ENCODE measurements at places on chromosomes 2 and 18.

GRCh38 chr2:156305121-156305520 lies 27.4 kb downstream of the NR4A2 start:
- no peak for DNase-seq

GRCh38 chr2:46097714-46098480 lies 199.3 kb upstream of the EPAS1 start:
- peak; percentile 92 for DNase-seq

GRCh38 chr2:233380132-233380895 lies 26.0 kb downstream of the DGKD start:
- no peak for DNase-seq

- no peak for DNase-seq
Measured at GRCh38 chr2:220533485-220533884, 906.1 kb downstream of the SLC4A3 start.

GRCh38 chr2:88691339-88692183 lies at the start of gene RPIA:
RPIA (plus strand) TSS chr2:88691673; CDS start chr2:88691699, 26 bp downstream.
- peak; percentile 98 for DNase-seq

GRCh38 chr2:71254776-71255175 lies 27.9 kb upstream of the PAIP2B start:
- no peak for DNase-seq

- no peak for DNase-seq
Measured at GRCh38 chr2:1136067-1136466, 185.4 kb downstream of the SNTG2 start.

- DNase-seq, result no peak
Measured at GRCh38 chr18:48172226-48173006, 236.8 kb downstream of the ZBTB7C start.

GRCh38 chr18:8943900-8944870 lies 158.3 kb upstream of the NDUFV2 start:
- peak; percentile 38 for DNase-seq

GRCh38 chr2:240886023-240886565 lies 9.9 kb downstream of the MAB21L4 start:
- DNase-seq, result no peak

DNA sequence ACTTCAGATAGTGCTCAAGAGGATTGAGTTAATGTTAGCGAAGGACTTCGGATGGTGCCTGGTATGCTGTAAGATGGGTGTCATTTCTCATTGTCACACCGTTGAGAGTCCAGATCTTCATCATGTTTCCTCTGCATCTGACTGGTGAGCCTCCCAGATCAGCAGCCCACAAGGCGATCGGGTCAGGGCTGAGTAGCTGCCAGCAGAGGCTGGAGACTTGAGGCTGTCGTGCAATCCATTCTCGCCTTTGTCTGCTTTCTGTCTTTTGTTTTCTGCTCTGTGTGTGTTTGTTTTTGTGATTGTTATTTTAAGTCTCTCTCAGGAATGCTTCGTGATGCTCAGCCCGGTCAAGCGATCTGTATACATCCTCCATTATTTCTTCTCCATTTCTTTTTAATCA lies 95.8 kb downstream of the TGOLN2 start:
- no peak for DNase-seq

DNA sequence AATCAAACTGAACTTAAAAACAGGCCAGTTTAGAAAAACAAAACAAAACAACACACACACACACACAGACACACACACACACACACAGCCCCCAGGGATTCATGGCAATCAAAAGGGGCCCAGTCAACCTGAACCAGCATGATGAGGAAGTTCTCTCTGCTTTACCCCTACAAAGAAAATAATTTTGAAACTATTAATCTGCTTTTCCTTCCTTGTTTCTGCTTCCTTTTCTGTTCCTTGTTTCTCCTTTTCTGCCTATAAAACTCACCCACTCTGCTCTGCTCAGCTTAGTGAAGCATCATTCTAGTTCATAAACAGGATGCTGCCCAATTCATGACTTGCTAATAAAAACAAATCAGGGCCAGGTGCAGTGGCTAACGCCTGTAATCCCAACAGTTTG lies 203.1 kb downstream of the RAB3GAP1 start:
- no peak for DNase-seq

DNA sequence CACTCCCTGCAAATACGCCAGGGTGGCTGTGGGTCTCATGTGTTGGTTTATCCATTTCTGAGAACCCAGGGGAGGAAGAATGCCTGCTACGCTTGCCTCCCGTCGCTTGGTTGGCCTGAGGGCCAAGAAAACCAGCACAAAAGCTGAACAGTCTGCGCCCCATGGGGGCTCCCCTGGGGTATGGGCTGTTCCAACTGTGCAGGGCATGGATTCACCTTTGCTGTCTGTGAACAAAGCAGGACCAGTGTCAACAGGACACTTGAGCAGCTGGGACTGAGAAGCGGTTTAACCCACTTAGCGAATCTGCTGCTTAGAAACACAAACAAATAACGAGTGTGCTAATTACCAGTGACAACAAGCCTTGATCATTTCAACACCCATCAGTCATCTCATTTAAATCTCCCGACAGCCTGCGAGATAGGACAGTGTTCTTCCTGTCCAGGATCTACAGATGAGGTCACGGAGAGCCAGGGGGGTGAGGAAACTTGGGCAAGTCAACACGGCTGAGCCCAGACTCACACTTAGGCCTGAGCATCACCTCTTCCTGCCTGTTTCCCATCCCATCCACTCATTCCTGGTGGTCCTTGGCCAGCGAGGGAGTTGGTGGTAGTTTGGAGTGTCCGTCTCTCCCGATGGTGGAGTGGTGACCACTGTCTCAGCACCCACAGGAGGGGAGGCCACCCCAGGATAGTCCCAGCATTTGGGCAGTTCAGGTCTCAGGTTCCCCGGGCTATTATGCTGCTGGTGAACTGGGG lies 111.6 kb upstream of the HAAO start:
- no peak for DNase-seq

DNA sequence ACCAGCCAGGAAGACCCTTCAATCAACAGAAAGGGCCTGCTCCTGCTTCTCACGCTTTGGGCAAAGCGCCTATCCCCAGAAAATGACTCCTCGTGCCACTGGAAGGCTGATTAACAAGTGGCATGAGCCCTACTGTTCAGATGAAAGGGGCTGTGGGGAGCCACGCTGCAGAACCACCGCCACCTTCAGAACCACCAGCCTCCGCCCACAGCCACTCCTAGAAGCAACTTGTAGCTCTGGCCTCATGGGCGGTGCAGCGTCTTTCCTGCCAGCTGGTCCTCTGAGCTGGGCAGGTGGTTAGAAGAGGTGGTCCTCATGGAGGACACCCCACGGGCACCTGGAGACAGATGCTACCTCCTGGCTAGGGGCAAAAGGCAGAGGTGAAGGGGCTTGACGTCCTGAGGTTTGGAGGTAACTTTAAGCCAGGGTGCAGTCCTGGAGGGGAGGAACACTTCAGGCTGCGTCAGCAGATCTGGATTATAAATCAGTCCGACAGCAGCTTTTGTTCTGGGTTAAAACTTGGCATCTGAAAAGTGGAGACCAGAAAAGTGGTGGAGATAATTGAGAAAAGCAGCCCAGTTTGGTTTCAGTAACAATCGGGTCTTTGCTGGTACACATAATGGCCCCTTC lies 861 bp upstream of the SEMA4C start:
- no peak for DNase-seq

DNA sequence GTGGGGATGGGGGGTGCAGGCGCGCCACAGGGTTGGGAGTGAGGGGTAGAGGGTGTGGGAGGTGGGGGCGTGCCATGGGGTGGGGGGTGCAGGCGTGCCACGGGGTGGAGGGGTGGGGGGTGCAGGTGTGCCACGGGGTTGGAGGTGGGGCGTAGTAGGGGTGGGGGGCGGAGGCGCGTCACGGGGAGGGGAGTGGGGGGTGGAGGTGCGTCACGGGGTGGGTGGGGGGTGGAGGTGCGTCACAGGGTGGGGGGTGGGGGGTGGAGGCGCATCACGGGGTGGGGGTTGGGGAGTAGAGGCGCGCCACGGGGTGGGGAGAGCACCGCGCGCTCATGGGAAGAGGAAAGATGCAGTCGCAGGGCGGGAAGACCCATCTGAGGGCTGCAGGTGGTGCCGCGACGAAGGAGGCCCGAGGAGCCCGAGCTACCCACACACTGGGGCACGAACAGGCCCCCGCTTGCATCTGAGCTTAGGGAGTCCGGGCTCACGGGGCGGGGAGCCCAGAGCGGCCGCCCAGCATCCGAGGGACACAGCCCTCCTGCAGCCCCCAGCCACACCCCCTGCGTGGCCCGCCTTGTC lies 37.5 kb downstream of the SNED1 start:
- no peak for DNase-seq

DNA sequence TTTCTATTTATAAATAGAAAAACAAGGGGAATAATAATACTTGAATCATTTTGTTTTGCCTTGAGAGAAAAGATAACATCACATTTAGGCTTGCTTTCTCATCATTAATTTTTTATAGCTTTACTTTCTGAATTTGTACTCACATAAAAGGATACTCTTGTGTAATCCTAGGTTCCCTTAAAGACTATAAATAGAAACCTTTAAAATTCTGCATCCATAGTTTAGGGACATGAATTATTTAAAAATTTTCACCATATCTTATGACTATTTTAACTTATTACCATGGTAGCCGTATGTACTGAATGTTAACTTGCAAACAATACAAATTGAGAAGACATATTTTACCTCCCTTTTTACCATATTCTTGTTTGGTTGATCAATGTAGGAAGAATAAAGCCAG lies 143.5 kb upstream of the CWC22 start:
- DNase-seq, result no peak

GRCh38 chr2:136255127-136255526 lies 137.2 kb upstream of the CXCR4 start:
- DNase-seq, result no peak

GRCh38 chr2:204145263-204145751 lies 208.7 kb downstream of the ICOS start:
- peak; percentile 63 for DNase-seq

DNA sequence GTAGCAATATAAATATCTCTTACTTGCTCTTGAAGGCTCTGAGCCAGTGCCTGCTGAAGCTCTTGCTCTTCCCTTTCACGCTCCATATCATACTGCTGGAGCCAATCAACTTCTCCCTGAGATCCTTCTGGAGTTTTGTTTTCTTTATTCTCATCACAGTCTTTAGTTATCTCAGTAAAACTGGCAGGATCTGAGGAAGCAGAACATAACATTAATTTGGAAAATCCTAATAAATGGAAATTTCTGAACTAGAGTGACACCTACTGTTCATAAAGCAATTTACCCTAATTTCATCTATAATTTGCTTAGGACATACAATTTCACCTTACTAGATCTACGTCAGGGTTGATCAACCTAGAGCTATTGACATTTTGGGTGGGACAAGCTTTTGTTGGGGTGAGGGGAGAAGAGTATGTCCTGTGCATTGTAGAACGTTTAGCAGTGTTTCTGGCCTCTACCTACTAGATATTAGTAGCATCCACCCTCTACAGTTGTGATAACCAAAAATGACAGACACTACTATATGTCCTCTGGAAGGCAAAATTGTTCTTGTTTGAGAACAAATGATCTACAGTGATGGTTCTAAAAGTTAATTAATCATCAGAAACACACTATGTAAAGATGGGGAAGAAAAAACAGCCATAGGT lies 47.2 kb downstream of the VIL1 start:
- peak; percentile 17 for DNase-seq

GRCh38 chr2:211247751-211248150 lies 691.4 kb downstream of the CPS1 start:
- no peak for DNase-seq

GRCh38 chr2:23645230-23645808 lies 260.3 kb downstream of the KLHL29 start:
- DNase-seq, result no peak

DNA sequence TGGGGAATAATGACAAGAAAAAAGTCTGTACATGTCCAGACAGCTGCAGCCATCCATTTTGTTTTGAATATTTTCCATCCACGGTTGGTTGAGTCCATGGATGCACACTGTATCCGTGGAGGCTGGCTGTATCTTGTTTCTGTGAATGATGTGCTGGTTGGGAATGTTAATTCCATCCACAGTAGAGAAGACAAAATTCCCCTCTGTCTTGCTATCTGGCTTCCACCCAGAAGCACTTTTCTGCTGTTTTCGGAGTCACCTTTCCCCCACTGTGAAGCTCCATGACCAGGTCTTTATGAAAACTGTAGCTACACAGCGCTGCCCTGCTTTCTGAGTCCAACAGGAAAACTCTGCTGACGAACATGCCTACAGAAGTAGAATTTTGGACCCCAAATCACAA lies 122.3 kb downstream of the HRH4 start:
- DNase-seq, result no peak
